ENCODE measurements at places on chromosomes 6 and 20.
A peak's percentile ranks its signal among the peaks of the same experiment; 100 is the strongest.

- no peak for DNase-seq
These were observed 125.2 kb downstream of the BMP2 start for GRCh38 chr20:6892724-6893123.

- peak; percentile 16 for DNase-seq
These were observed 260.8 kb downstream of the ZFAND3 start for GRCh38 chr6:38080360-38080759.

- DNase-seq, result peak; percentile 18
These were observed 67.7 kb downstream of the PHACTR2 start for GRCh38 chr6:143745166-143746133.

DNA sequence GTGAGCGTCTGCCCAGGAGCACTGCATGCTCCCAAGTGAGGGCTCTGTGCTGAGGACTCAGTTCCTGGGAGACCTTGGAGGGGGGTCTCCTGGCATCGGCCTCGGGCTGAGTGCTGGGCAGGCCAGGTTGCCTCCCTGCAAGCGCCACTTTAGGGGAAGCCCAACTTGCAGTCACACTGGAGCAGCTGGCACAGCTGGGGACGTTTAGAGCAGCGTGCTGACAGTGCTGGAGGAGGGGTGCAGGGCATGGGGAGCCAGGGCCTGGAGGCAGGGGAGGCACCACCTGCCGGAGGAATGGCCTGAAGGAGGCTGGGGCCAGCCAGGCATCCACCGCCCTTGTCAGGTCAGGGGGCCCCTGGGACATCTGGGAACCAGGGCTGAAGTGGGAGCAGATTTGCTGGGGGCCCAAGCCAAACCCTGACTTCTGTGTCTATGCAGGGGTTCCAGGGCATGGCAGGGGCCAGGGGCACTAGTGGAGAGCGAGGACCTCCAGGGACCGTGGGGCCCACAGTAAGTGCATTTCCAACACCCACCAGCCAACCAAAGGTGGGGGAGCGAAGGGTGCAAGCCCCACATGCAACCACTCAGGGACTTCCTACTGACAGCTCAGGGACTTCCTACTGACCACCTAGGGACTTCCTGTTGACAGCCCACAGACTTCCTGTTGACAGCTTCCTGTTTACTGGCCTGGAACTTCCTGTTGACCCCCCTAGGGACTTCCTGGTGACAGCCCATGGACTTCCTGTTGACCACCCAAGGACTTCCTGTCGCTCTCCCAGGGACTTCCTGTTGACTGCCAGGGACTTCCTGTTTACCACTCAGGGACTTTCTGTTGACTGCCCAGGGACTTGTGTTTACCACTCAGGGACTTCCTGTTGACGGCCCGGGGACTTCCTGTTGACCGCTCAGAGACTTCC is 33.6 kb downstream of the COL20A1 start:
- DNase-seq, result no peak

- DNase-seq, result no peak
These were observed 226.5 kb upstream of the CITED2 start for GRCh38 chr6:139600919-139601475.
